ENCODE measurements at places on chromosomes 3 and 15.

GRCh38 chr3:146088840-146089239 lies 72.1 kb downstream of the PLOD2 start:
- DNase-seq: no peak

- no peak for DNase-seq
These were observed 155.3 kb downstream of the SHQ1 start for GRCh38 chr3:72692990-72693389.

DNA sequence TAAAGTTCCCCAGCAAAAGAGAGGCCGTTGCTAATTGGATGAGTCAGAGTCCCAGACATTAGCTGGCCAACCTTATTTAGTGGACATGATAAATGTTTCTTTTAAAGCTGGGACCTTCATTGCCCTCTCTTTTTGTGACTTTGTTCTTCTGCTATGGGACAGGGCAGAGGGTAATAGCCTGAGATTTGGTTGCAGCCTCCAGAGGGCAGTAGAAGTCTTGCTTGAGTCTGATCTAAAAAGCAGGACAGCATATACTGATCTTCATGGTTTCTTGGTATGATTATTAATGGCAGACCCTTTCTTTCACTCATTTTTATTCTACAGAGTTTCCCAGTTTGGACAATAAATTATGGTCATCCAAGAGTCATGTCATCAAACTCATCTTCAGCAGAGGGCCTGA lies 25.1 kb upstream of the ZKSCAN7 start:
- no peak for DNase-seq

GRCh38 chr15:82855286-82856100 lies 46.1 kb downstream of the WHAMM start:
- no peak for DNase-seq

DNA sequence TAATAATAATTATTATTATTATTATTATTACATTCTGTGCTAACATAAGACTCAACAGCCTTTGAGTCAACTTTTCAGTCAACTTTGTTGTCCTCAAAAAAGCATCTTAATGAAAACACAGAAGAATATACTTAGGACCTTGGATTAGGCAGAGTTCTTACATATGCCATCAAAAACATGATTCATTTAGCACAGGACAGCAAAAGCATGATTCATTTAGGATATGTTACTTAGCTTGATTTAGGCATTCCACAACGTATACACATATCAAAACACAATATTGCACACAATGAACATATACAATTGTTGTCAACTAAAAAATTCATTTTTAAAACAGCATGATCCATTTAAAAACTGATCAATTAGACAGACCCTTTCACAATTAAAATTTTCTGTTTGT lies 213.0 kb downstream of the FMN1 start:
- no peak for DNase-seq

DNA sequence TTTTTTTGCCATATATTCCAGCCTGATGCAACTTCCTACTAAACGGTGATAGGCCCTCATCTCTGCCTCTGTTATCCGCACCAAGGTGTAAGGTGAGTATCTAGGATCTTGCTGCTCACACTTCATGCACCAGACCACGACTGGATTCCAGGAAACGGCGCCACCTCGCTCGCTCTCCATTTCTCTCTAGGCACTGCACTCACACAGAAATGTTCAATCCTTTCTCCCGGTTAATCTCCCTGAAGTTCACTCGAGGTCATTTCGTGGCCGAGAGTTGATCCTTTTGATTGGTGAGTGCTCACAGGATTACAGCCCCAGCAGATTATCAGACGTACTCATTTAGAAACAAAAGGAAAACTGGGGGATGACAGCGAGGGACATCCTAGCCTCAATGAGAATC lies 28.1 kb downstream of the MCF2L2 start:
- no peak for DNase-seq

GRCh38 chr15:60228619-60229018 lies 169.2 kb downstream of the ANXA2 start:
- DNase-seq: no peak

GRCh38 chr3:76352511-76353284 lies 567.3 kb upstream of the ZNF717 start:
- DNase-seq: no peak

GRCh38 chr3:173225351-173225750 lies 84.3 kb upstream of the SPATA16 start:
- DNase-seq: no peak

- no peak for DNase-seq
These were observed 2.6 kb downstream of the SLITRK3 start for GRCh38 chr3:165193366-165194254.

- DNase-seq: no peak
These were observed 17.5 kb upstream of the SPTSSB start for GRCh38 chr3:161388855-161389254.

DNA sequence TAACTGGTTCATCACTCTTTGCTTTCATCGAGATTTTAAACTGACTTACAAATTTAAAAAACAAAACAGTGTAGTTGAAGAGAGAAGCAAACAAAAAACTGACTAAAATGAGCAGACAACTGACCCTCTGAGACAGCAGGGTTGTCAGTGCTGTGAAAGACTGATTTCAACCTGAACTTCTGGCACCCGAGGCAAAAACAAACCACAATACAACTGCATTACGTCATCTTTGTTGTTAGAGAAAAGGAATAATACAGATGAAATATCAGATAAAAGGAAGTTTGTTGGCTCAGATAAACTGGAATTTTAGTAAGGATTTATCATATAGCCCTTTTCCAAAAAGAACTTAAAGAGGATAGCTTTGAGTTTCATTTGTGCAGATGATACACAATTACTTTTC lies 51.1 kb downstream of the PARP15 start:
- DNase-seq: no peak

GRCh38 chr3:179651687-179652446 lies 973 bp upstream of the USP13 start:
- no peak for DNase-seq

DNA sequence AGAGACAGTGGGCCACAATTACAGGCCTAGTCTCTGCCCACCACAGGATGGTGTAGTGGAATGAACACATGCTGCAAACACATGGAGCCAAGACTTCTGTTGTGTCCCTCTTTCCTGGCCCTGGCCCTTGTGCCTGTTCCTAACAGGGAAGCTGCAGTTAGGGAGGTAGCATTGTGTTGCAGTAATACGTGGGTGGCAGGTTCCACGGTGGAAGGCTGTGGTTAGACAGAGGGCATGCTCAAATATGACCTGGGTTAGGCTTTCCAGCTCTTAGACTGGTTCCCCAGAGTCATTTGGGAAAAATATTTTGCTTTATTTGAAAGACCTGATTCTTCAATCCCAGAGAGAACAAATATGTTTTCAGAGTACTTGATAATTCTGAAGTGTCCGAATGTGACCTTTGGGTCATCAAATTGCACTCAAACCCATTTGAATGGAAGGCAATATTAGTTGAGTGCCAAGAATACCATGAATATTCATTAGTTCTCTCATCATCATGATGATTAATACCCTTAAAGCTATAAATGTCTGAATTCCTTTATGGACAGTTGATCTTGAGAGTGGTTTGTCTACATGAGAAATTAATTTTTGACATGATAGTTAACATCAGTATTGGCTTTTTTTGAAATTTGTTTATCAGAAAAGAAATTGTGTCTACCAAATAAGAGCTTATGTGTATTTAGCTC lies 28.5 kb downstream of the PLAAT1 start:
- no peak for DNase-seq

DNA sequence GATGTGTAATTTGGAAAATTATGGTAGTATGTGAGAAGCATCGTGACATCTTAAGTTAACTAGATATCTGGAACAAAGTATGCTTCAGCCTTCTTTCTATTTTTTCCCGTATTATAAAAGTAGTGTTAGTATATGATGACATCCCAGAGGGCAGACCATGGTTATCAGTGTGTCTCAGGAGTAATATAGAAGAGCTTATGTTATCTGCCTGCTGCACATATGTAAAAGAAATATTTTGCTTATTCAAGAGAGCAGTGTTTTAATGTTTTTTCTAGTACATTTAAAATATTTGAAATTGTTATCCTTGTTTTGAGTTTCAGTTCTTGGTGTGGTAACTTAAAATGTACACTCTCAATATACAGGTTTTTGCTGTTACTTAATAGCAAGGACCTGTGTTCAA lies 24.1 kb downstream of the PLCL2 start:
- no peak for DNase-seq

DNA sequence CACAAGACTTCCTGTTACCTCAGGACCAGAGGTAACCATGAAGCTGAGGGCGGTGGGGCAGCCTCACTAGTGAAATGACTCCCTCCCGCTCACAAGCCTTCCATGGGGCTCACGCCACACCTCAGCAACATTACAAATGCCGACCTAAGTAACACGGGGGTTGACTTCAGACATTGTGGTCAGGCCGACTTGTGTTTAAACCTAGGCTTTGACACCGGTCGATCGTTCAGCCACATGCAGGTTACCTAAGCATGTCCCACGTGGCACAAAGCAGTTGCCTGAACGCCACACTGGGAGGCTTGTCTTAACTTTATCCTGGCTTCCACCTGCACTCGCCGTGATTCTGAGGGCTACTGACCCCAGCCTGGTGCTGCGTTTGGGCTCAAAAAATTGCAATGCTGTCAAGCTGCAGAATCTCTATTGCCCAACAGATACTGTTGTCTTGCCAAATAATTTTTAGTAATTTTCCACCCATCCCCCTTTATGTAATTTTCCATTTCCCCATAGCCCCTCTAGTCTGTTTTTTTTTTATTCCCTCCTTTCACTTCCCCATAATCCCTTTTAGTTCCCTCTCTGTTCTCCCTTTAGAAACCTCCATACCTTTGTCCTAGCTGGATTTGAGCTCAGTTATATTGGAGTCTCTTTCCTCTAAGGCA lies 158.6 kb upstream of the RGMA start:
- DNase-seq: no peak

DNA sequence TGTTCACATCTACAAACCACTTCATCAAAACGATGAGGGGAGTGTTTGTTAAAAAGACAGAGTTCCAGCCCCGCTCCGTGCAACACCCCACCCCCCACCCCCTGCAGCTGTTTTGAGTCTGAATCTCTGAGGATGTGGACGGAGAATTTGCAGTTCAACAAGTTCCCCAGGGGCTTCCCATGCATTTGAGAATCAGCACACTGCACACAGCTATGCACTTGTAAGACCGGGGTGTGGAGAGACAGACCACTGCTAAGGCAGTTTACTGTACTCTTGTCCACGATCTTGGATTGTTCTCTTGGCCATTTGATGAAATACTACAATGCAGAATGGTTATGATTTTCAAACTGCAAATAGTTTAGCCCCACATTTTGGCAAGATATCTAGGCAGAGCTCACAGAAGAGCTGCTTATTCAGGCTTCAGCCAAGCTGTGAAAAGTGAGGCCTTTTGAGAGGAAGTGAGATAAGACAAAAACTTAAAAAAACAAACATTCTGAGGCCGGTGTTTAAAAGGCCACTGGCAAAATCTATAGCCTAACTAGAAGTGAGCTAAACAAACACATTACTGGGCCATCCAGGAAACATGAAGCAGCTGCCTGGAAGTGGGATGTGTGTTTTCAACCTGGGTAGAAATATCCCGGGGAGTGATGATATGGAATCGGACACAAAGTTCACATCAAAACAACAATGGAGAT lies 308.2 kb upstream of the ADAMTS9 start:
- no peak for DNase-seq

- DNase-seq: no peak
These were observed 625.7 kb upstream of the LMCD1 start for GRCh38 chr3:7875925-7876324.

DNA sequence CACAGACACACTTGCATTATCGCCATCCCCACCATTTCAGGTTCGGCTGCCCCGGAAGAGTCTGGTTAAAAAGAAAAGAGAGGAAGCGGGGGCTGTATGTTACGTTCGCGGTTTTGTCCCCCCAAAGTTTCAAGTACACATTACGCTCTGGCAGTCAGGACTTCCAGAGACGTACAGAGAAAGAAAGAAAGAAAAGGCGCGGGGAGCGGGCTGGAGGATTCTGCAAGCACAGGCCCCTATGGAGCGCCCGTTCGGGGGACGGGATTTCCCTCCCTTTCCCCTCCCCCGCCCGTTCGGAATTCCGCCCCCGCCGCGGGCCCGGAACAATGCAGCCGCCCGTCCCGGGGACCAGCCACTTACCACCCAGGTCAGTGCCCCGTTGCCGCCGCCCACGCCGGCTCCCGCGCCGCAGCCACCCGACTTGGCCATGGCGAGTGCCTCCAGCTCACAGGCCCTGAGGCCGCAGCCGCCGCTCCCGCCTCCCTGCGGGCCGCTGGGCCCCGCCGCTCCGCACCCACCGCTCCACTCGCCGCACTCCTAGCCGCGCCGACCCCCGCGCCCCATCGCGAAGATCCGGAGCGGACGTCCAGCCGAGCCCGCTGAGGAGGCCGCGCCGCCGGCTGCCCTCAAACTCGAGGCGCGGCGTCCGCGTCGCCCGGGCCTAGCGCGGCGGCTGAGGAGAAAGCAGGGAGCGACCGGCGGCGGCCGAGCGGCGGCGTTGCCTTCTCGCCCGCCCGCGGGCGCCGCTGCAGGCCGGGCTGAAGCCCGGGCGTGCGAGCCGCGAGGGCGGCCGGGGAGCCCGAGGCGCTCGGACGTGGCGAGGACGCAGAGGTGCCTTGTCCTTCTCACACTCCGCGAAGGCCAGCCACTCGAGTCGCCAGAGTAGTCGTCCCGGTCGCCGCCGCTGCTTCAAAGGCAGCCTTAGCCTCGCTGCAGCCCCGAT lies 567 bp downstream of the TOP2B start:
- DNase-seq: no peak

- DNase-seq: no peak
These were observed 30.6 kb upstream of the SLC2A2 start for GRCh38 chr3:171057072-171057471.

DNA sequence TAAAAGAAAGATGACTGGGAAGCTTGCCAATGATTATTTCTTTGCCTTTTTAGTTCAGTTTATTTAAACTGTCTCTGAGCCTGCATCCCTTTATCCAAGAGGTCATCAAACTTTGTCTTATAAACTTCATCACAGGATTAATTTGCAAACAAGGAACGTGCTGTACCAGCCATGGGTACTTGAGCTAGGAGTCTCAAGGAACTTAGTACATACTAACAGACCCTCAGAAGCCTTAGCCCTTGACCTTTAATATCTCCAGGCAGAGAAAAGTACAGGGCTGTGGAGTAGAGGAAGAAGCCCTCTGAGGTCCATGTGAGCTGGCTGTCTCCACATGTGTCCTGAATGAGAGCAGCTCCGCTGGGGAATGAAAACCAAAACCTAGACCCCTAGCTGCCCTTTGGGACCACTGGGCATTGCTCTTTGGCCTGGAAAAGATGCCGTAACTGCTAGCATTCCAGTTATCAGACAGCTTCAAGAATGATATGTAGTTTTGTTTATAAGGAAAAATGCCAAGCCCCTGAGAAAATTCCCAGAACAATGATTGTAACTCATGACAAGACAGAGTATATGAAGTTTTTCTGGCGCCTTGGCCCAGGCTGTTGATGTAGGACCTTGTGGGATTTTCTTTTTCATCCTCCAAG lies 92.1 kb downstream of the ASB7 start:
- DNase-seq: no peak

GRCh38 chr3:154684440-154684839 lies 254.4 kb upstream of the GPR149 start:
- no peak for DNase-seq

Measured in CMK (cell line).